Mononuclear cell (primary cell): ENCODE measurements at places on chromosomes 2 and 18. TPM values are rescaled to one million over a fixed set of nuclear protein-coding genes. Genes with fewer than 3 reads are reported as not detected.

IL1R2 gene
- total RNA-seq: 1.4 TPM

ITGB6 gene
- not detected for total RNA-seq

FOSL2 gene
- 171 TPM for total RNA-seq

MAPK4 gene
- total RNA-seq: not detected
